Skeletal muscle cell (primary cell): ENCODE measurements at places on chromosomes 12 and 14.

GRCh38 chr12:6644257-6644596, 3.0 kb downstream of the ACRBP start:
- no peak for DNase-seq

- no peak for DNase-seq
These were observed 22.0 kb upstream of the SRRM4 start for GRCh38 chr12:118959348-118959747.

DNA sequence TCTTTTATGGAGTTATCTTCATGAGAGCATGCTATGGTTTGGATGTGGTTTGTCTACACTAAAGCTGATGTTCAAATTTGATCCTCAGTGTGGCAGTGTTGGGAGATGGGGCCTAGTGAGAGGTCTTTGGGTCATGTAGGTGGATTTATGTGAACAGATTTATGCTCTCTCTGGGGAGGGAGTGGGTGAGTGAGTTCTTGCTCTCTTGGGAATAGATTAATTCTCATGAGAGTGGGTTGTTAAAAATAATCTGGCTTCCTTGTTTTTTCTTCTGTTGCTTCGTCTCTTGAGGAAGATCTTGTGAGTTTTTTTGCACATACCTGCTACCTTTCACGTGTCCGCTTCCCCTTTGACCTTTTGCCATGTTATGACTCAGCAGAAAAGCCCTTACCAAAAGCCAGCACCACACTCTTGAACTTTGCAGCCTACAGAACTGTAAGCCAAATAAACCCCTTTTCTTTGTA, 20.5 kb downstream of the DERA start:
- DNase-seq = no peak

DNA sequence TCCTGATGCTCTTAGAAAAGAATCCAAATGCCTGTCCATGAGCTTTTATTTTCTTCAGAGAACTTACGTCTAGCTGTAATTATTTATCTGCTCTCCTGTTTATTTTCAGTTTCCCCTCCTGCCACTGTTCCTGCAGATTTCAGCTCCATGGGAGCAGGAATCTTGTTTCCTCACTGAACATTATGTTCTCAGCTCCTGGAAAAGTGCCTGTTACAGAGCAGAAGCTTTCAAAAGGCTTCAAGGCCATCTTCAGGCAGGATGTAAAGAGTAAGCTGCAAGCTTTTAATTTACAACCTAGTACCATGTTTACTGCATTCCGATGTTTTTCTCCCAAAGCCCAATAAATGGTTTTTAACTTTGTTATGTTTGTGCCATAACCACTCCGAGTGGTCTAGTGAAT, 98.4 kb upstream of the BTG1 start:
- peak; percentile 79 for DNase-seq

GRCh38 chr14:103391048-103391447, 5.8 kb downstream of the MARK3 start:
- no peak for DNase-seq

DNA sequence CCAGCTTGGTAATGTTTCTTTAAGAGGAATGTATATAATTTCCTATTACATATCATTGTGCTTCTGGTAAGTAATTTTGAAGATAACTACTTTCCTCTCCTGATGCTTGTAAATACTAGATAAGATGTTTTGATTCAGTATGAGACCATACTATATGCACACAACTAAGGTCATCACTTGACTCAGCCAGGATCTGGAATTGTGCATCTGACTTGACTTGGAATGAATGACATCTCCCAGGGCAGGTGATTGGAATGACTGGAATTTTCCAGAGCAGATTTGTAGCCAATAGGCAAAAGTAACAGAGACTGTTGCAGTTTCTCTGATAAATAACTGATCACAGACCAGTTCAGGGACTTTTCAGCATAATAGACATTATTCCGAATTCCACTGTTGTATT, 11.1 kb downstream of the BEST3 start:
- DNase-seq = no peak

DNA sequence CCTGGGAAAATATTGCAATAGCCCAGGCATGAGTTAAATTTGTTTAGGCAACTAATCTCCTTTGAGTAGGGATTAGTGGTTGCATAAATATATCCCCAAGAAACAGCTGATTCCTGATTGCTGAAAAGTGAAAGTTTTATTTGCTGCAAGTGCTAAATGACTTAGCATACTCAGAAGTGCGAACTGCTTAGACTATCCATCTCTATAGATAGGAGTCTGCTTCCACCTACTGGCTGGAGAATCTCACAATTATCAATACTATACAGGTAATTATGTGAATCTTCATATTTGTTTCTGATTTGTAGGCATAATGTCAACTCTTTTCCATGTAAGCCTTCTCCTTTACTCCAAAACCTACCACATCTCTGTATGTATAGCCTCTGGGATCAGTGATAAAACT, 12.0 kb upstream of the SLCO1B3 start:
- no peak for DNase-seq

- no peak for DNase-seq
These were observed 170.8 kb downstream of the SNAPC1 start for GRCh38 chr14:61932974-61933373.

DNA sequence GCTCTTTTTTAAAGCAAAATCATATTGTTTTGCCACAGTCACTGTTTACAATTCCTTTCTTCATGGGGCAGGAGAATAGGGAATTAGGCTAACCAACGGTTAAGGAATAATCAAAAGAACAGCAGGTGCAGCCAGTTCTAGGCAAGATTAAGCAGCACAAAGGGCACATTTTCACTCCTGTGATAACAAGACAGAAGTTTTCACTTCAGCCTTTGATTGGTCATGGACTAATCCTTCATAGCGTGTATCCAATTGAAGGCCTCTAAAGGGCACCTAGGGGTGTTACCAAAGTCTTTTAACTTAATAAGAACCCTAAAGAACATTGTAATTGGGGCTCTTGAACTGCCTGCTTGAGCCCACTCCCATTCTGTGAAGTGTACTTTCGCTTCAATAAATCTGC, 206.9 kb upstream of the AMIGO2 start:
- DNase-seq = no peak

DNA sequence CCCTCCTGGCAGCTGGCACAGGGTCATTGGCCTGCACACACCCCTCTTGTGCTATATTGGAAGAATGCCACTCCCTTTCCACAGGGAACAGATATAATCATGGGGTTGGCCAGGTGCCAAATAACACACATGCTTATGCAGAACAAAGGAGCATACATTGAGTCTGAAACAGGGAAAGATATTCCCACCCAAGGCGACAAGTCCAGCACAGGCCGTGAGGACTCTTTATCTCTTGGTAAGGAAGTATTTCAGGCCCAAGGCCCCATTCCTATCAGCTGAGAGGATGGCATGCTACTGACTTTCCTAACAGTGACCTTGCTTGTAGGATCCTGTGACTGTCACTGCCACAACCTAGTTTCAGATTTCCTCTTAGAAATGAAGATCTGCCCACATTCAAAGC, 59.0 kb upstream of the STXBP6 start:
- no peak for DNase-seq

GRCh38 chr12:87155621-87156020, 873.6 kb downstream of the C12orf50 start:
- DNase-seq = peak; percentile 66

GRCh38 chr12:3042826-3043225, 34.4 kb upstream of the TSPAN9 start:
- DNase-seq = no peak

GRCh38 chr12:86929962-86930361, 673.8 kb upstream of the MGAT4C start:
- DNase-seq = no peak

GRCh38 chr12:88267630-88268029, 125.5 kb downstream of the TMTC3 start:
- DNase-seq = no peak

GRCh38 chr12:121626853-121627640, 717 bp downstream of the ORAI1 start:
- peak; percentile 15 for DNase-seq

- peak; percentile 74 for DNase-seq
These were observed 69.8 kb upstream of the CLMN start for GRCh38 chr14:95389471-95390011.

GRCh38 chr14:94840467-94840866, 70.6 kb upstream of the GSC start:
- DNase-seq = no peak

DNA sequence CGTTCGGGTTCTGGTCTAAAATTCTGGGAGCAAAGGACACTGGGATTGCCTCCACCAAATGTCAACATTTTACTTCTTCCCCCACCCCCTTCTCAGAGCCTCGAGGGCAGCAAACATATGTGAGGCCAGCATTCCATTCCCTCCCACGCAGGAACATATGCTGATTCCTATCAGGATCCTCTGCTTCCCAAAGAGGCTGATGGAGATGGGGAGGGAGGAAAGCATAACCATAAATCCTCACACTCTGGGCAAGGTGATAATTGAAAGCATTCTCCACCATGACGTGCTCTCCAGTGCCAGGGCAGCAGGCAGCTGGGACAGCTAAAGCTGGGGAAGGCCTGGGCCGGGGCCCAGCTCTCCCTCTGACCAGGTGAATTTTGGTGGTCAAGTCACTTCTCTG, 395.0 kb downstream of the ZFP36L1 start:
- DNase-seq = peak; percentile 82

GRCh38 chr14:101002738-101003137, 99.2 kb upstream of the RTL1 start:
- no peak for DNase-seq

GRCh38 chr14:24463884-24464785, 21.6 kb upstream of the SDR39U1 start:
- no peak for DNase-seq

DNA sequence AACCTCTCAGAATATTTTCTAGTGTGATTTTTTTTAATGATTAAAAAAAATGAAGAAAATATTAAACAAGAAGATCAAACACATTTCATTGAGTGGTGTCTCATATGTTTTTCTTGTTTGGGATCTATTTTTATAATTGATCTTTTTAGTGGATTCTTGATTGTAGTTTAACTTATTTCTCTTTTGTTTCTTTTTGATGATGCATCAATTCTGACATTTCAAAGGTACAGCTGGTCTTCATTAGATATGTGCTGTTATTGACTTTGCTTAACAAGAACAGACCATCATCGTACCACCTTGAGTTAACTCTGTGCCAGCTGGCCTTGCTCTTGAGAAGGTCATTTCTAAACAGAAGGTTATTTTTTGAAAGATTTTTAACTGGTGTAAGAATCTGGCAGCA, 45.8 kb upstream of the FGD4 start:
- no peak for DNase-seq

DNA sequence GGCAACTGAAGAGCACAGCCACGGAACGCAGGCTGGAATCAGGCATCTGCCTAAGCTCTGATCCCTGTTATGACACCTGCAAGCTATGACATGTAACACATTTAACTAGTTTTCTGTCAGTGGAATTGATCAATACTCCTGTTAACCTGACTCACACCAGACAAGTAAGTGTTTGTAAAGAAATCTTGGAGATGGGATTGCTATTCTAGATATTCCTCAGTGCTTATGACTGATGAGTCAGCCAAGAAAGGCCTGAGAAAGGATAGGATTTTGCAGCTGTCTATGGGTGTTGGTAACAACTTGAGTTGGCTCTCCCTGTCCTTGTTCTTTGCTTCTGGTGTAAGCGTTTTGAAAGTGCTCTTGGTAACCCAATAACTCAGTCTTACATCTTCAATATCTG, 110.5 kb downstream of the GPR135 start:
- peak; percentile 54 for DNase-seq

GRCh38 chr12:119156401-119157044, 22.2 kb upstream of the HSPB8 start:
- DNase-seq = no peak

- no peak for DNase-seq
These were observed 45.9 kb downstream of the GPR135 start for GRCh38 chr14:59419303-59419702.

DNA sequence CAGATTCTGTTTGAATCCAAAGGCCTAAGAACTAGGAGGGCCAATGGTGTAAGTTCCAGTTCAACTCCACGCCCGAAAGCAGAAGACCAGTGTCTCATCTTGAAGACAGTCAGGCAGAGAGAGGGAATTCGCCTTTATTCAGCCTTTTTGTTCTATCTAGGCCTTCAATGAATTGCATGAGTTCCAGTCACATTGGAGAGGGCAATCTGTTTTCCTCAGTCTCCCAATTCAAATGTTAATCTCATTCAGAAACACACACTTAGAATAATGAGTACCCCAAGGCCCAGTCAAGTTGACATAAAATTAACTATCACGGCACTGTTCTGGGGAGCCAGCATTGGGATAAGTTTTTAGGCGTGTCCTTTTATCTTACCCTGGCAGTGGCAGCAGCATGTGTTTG, 65.8 kb downstream of the C14orf39 start:
- no peak for DNase-seq

DNA sequence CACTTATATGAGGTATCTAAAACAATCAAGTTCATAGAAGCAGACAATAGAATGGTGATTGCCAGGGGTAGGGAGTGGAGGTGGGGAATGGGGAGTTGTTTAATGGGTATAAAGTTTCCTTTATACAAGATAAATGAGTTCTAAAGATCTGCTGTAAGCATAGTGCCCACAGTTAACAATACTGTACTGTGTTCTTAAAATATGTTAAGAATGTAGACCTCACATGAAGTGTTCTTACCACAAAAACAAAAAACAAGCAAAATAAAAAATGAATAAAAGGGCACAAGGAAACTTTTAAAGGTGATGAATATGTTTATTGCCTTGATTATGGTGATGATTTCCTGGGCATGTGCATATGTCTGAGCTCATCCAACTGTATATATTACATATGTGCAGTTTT, 211.8 kb downstream of the MSRB3 start:
- DNase-seq = no peak

- no peak for DNase-seq
These were observed 14.6 kb downstream of the COL2A1 start for GRCh38 chr12:47989666-47990065.

DNA sequence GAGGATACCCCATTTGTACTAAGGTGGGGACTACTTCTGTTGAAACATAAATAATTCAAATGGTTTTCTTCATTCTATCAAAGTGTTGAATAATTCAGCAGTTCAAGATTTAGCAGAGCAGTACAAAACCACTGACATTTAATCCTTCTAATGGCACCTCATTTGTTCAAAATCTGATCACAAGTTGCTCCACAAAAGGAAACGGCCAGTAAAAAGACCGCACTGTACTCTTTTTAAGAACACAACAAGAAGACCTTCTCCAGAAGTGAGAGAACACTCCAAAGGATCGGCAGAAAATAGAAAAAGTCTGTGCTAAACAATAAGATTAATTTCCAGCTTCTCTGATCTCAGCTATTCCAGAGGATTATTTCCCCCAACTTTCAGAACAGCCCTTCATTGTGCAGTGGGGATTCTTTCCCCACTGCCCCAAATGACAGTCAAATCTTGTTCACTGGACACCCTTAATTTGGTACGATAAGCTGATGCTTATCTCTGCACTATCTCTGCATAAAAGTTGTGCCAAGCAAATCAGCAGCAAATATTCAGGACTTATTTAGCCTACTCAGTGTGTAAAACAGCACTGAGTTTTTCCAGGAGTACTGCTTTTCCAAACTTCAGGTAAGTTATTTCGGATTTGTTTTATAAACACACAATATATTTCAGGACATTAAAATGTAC, 5.2 kb downstream of the MPHOSPH9 start:
- DNase-seq = no peak
